Bladder microvascular endothelial cell (primary cell): ENCODE measurements at places on chromosomes 1 and 21. TPM values are rescaled to one million over a fixed set of nuclear protein-coding genes. Genes with fewer than 3 reads are reported as not detected.

The TPTE gene
- not detected in 2 replicates for total RNA-seq

The RIPPLY3 gene
- not detected in 2 replicates for total RNA-seq

The S100A3 gene
- total RNA-seq = 0.50 and 3.1 TPM in 2 replicates

The MARK1 gene
- 0.32 and 4.3 TPM in 2 replicates for total RNA-seq

The FUCA1 gene
- 9.7 and 15.2 TPM in 2 replicates for total RNA-seq

The SH2D1B gene
- total RNA-seq = not detected in 2 replicates

The SHE gene
- 59.3 and 71.6 TPM in 2 replicates for total RNA-seq

The DTL gene
- 10.0 and 11.6 TPM in 2 replicates for total RNA-seq
